Upper lobe of right lung (tissue), 1 donor: ENCODE measurements at places on chromosomes 12 and 14.

DNA sequence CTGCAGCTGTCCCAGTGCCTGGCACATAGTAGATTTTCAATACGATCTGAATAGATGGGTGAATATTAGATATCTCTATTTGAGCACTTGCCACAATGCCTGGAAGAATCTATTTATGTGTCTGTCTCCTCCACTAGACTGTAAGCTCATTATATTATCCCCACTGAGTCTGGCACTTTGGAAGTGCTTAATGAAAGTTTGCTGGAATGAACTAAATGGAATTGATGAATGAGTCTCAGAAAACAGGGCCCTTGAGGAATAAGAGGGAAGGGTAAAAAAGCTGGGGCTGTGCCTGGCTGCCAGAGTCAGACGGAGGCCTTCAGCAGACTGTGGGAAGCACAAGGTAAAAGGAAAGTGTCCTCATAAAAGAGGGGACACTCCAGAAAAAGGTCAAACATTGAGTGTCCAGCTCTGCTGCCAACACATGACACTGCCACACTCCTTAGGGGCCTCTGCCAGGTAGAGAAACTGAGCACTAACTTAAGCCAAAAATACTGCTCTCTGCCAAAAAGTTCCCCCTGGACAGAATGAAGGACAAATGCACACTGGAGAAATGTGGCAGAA is 39.3 kb downstream of the GLT8D2 start:
- DNase-seq: no peak

DNA sequence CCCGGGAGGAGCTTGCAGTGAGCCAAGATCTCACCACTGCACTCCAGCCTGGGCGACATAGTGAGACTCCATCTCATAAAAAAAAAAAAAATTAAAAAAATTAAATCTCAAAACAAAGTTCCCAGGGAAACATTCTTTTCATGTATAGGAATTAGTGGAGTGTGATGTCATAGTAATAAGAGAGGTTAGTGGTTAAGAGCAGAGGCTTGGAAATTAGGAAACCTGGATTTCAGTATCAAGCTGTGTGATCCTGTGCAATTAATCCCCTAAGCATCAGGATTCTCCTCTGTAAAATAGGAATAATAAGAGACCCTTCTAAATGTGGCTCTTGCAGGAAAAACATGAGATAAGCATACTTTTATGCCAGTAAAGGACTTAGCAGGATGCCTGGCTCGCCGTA is 3.1 kb upstream of the TXNRD1 start:
- DNase-seq: no peak

GRCh38 chr14:100056964-100057795 is 8.0 kb upstream of the EVL start:
- no peak for DNase-seq

DNA sequence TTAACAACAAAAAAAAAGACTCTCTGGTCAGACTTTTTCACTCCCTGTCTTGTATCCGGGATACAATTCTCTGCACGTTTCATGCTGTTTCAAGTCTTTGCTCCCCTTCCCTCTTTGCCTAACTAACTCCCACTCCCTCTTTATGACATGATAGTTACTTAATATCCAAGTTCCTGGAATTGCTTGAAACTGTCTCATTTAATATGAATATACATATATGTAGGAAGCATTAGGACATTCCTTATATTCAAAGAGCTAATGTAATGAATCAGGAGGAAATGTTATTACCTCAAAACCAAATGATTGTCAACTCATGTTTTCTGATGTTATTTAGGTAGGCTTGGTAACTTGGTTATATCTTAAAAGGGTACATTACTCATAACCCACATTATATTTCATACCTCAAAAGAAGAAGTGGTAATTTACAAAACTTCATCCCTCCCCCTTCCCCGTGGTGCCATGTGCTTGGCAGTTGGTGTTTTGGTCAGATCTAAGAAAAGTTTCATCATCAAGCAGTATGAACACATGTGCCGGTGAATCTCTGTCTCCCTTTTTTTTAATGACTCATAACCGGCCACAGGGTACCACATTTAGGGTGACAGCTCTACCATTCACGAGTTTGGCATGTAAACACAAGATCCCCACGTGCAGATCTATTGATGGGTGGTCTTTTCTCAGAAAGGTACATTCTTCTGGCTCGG is 56.5 kb downstream of the HCAR2 start:
- DNase-seq: no peak

DNA sequence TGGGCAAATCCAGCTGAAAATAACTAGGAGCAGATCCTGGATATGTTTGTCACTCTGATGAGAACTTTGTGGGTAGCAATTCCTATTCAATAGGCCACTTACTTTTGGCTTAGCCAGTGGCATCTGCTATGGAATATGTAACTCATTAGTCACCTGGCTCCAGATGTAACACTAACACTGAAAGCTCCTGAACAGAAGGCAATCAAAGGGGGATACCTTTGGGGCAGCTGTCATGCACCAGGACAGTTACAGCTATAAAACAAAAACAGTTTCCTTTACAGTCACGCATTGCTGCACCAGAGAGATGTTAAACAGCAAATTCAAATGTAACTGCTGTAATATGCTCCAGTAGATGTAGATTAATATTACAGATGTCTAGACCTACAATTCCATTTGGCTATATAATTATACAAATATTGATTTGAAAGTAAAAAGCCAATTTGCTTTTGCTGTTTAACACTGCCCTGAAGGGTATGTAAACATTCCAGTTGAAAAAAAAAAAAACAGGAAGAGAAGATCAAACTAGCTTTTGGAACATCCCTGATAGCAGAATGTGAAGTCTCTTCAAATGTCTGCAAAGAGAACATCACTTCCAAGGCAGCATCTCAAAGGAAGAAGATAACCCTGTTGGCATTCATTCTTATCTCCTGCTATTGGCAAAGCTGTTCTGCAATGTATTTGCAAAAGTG is 18.4 kb downstream of the RACGAP1 start:
- no peak for DNase-seq
